EL (cell line): ENCODE measurements at places on chromosomes 3 and 15.

DNA sequence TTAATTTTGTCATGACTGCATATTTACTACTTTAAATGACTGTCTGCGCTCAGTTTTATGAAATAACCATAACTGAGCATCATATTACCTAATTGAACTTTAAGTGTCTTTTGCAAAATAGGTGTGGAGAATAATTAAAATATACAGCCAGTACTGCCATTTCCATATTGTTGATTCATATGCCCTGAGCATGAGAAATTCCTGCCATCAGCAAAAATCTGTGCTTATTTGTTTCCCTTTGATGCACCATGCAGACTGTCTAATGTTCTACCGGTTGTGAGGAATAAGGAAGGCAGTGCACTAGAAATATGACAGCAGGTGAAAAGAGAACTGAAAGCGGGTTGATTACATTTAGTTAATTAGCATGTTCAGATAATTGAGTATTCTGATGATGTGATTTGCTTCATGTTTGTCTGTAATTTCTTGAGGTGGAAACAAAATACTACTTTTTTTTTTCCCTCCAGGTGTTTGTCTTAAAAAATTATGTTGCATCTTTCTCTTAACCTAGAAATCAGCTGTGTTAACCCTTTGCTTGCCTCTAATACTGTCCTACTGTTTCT, 229.4 kb upstream of the AZI2 start:
- DNase-seq, result no peak

DNA sequence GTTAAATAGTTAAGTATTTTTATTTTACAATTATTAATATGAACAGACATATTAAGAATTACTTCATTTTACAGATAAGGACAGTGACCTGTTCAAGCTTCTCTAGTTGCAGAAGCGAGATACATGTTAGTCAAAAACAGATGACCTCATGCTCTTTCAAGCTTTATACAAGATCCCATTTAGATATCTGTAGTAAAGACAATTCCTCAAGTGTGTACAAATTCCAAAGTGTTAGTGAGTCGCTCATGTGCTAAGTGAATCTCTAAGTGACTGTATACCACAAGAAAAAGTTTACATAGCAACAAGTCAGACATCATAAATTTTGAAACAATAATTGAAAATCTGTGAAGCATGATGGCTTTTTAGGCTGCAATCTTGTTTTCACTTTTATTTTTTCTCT, 293.8 kb downstream of the ROBO1 start:
- no peak for DNase-seq

- peak; percentile 37 for DNase-seq
Observed at GRCh38 chr3:195808741-195809290, 2.9 kb downstream of the MUC4 start.

DNA sequence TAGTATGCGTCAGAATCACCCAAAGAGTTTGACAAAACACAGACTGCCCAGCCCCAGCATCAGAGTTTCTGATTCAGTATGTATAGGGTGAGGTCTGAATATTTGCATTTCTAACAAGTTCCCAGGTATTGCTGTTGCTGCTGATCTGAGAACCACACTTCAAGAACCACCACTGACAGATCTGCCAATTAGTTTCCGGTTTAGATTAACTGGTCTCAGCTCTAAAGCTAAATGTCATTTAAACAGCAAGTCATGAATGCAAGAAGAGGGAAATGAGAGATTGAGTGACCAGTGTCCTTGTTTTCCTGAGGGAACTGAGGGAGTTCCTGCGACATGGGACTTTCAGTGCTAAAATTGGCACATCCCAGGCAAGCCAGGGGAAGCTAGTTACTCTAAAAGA, 305.0 kb downstream of the ZNF385D start:
- DNase-seq, result no peak

- peak; percentile 97 for DNase-seq
Observed at GRCh38 chr3:195697582-195698324, 23.0 kb upstream of the MUC20 start.
